ENCODE measurements at places on chromosomes 16 and 17.

DNA sequence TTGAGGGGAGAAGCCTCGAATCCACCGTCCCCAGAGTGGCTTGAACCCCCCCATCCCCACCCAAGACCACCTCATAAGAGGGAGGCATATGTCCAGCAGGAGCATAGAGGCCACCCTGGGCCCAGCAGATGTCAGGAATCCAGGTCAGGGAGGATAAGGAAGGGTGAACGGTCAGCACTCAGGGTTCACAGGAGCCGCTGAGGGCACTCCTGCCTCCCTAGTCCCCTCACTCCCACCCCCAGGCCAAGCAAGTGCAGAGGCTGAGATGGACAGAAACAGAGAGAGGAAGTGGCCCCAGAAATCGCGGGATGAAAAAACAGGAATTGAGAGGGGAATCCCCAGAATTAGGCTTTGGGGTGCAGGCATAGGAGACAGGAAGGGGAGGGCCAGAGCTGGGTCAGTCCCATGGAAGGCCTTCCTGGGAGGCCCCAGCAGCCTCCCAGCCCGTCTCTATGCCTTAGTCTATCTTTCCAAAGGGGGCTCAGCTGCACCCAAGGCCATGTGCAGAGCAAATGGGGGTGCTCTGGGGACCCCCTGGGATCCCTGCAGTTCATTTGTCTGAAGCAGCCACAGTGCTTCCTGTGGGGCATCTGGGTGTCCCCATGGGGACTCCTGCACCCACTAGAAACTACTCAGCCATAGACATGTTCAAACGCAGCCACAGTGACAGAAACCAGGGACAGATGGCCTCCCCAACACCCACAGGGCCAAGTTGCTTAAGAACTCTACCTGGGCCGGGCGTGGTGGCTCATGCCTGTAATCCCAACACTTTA is 1.7 kb downstream of the CMTM3 start:
- peak; percentile 13 for DNase-seq

DNA sequence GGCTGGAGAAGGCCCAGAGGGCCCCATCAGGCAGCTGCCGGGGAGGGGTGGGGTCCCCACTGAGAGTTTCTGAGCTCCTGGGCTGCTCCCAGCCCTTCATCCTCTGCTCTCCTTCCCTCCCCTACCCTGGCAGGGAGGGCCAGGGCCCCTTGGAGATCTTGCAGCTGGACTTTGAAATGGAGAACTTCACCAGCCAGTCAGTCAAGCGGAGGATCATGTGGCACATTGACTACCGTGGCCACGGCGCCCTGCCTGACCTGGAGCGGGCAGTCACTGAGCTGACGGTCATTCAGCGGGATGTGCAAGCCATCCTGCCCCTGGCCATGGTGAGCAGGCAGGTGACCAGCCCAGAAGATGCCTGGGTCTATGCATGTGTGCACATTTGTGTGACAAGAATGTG is 49.5 kb downstream of the TMEM132E start:
- no peak for DNase-seq

DNA sequence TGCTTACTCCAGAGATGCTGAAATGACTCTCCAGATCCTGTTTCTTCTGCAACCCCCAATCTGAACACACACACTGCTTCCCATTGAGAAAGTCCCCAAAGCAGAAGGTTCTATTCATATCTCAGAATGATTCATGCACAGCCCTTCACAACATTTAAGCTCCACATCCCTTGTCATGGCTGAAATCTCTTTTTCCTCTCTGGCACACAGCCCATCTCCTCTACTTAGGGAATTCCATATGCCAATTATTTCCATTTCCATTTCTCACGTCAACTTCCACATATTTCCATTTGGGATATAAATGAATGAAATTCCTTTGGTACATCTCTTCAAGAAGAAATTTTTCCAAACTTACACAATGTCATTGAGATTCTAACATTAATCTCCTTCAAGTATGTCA is 119.6 kb downstream of the CDH11 start:
- no peak for DNase-seq

GRCh38 chr16:72972878-72973571 is 74.9 kb downstream of the ZFHX3 start:
- DNase-seq: no peak

Measured in CD4-positive, alpha-beta T cell treated with Interleukin-4 for 4 hours (primary cell).